Activated CD8-positive, alpha-beta memory T cell treated with anti-CD3 and anti-CD28 coated beads for 36 hours (primary cell): ENCODE measurements at places on chromosomes 3 and 15. TPM values are rescaled to one million over a fixed set of nuclear protein-coding genes. Genes with fewer than 3 reads are reported as not detected.

The MEX3B gene
- 0.51 TPM for total RNA-seq

The PLA2G4E gene
- not detected for total RNA-seq

The RBP2 gene
- total RNA-seq: not detected

The PPP1R14D gene
- not detected for total RNA-seq

The GLDN gene
- total RNA-seq: not detected

The C3orf85 gene
- not detected for total RNA-seq

The ACKR4 gene
- not detected for total RNA-seq

The LRRC2 gene
- not detected for total RNA-seq

The KY gene
- not detected for total RNA-seq

The SLC9C1 gene
- total RNA-seq: not detected

The SMAD6 gene
- 0.04 TPM for total RNA-seq

The OR5K2 gene
- total RNA-seq: not detected

The KBTBD8 gene
- total RNA-seq: 26.4 TPM

The PEX11A gene
- 3.5 TPM for total RNA-seq

The UBP1 gene
- 72.2 TPM for total RNA-seq

The CLRN1 gene
- not detected for total RNA-seq

The PLSCR2 gene
- not detected for total RNA-seq

The RNF111 gene
- 22.2 TPM for total RNA-seq

The LTK gene
- 0.11 TPM for total RNA-seq
